ENCODE measurements at places on chromosomes 3 and 15.

DNA sequence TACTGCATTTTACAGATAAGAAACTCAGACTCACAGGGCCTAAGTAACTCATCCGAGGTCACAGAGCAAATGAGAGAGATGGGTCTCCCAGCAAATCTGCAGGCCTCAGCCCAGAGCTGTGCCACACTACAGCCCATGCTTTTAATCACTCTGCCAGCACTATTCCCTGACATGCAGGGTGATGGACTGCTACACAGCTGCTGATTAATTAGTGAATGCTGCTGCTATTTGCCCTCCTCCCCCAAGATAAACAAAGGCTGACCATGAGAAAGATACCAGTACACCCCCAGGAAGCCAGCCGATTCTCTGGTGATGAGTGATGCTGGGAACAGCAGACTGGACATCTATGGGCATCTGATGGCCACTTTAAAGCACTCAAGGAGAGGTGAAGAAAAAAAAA lies 39.3 kb downstream of the RFTN1 start:
- DNase-seq = no peak

GRCh38 chr15:58553365-58553918 lies 121.7 kb downstream of the LIPC start:
- no peak for DNase-seq

- no peak for DNase-seq
Measured at GRCh38 chr3:32885283-32885901, 66.1 kb upstream of the CCR4 start.

DNA sequence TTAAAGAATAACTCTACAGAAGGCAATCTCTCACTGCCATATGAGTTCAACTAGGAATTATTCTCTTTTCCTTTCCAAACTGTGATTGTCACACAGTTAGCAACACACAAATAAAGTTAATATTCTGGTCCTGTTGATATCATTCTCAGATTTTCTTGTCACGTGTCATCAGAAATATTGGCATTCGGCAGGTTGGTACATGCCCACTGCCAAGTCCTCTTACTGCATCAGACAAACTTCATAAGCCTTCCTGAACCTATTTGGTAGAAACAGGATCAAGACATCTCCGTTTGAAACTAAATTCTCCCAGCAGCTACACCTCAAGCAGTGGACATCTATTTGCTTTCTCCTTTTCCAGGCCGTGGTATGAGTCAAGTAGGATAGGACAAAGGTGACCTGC lies 177.9 kb upstream of the SOX2 start:
- no peak for DNase-seq

- no peak for DNase-seq
Measured at GRCh38 chr3:107599772-107600145, 77.0 kb downstream of the BBX start.

DNA sequence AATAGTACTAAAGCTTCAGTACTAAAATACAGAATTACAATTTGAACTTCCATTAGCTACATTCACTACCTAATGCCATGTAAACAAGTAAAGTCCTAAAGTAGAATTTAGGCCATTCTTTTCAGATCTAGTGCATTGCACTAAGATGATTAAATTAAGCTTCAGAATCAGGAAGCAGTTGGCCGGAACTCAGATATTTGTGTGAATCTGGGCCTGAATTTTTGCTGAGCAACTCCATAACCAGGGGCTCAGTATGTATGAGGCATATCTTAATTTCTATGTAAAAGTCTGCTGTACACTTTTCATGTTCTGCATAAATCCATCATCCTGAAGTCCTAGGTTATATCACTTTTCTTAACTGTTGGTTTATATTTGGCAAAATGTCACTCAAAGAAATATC lies 246.4 kb downstream of the RBMS3 start:
- no peak for DNase-seq

- DNase-seq = no peak
Measured at GRCh38 chr15:39625856-39626255, 45.0 kb downstream of the THBS1 start.

- DNase-seq = no peak
Measured at GRCh38 chr3:49567406-49567805, 13.1 kb downstream of the BSN start.

DNA sequence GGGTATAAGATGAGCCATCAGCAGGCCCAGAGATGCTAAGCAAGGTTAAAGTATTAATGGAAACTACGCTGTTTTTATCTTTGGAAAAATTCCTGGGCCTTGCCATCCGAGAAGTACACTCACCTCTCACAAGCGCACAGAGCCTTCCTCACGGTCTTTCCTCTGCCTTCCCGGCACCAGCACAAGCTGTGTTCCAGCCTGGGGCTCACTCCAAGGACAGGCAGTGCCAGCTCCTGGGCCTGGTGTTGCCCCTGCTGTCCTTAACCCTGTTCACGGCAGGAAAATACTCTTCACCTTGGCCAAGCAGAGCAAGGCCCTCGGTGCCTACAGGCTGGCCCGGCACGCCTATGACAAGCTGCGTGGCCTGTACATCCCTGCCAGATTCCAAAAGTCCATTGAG lies 14.3 kb upstream of the RHO start:
- DNase-seq = no peak

DNA sequence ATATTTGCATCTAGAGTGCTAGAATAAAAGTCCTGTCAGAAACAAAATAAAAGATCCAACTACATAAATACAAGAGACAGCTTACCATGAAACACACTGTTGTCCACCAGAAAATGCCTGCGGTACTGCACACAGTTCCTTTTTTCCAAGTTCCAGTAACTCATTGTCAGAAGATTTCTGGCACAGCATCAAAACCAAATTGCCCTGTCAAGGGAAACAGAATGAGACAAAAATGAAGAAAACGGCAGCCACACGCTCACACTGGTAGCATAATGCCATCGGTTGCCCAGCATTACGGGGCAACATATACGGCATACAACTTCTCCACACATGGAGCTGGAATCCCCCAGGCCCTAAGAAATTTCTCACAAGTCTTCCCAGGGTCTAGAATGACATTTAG lies 40.8 kb downstream of the PLCH1 start:
- no peak for DNase-seq

- no peak for DNase-seq
Measured at GRCh38 chr3:34504366-34504765, 705.9 kb downstream of the PDCD6IP start.

DNA sequence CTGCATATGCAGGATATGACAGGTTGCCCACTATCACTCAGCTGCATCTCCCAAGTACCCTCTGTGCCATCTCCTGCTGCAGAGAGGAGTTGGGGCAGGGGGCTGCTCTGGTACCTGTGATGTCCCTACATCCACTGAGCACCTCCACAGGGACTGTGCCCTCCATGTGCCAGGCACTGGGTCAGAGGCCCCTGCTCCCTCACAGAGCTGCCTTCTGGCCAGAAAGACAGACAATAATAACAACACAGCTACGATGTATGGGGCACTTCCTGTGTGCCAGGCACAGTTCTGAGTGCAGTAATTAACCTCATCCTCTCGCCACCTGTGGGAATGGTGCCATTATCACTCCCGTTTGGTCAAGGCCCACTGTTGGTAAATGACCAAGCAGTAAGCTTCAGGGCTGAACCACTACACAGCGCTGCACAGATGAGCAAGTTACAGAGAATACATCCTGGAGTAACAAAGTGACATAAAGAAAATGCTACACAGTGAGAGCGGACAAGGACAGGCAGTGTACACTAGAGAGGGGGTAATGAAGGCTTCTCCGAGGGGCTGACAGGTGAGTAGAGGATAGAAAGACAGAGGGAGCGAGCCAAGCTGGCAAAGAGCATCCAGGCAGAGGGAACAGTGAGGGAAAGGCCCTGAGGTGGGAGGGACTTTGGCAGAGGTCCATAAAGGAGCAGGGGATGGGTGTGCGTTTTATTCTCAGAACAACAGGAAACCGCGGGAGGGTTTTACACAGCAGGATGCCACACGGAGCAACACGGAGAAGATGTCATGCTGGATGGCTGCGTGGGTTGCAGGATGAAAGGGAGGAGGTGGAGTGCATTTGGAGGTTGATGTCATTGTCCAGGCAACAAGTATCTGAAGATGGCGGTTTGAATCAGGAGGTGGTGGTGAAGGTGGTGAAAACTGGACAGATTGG lies 13.6 kb downstream of the WNT7A start:
- peak; percentile 44 for DNase-seq

DNA sequence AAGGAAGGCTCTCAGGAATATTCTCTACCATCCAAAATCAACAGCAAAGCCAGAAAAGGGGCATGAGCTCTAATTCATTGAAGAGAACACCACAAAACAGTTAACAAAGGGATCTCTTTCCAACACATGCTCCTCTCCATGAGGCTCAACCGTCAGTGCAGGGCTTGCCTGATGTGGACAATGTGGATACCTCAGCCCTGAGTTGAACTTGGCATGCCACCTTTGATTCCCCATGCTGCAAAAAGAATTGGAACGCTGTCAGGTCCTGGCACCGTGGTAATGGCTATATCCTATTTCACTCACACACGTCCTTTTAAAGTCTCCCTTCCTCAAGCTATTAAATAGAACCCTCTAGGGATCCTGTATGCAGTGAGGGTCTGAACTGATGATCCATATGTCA lies 30.7 kb upstream of the IP6K2 start:
- no peak for DNase-seq

DNA sequence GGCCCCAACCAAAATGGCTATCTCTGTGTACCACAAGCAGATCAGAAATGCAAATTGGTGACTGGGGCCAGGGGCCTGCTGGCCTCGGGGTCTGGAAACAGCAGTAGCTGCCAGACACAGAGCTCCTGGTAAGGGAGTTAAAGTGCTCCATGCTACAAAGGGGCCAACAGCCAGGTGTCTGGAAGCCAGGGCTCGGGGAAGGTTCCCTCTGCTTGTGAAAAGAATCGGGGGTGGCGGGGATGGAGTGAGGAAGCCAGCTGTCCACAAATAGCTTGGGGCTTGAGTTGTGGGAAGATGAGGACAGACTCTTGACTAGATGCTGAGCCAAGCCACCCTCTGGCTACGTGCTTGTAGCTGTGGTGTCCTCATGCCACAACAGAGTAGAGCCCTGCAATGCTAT lies 39.3 kb downstream of the CHRD start:
- DNase-seq = no peak

DNA sequence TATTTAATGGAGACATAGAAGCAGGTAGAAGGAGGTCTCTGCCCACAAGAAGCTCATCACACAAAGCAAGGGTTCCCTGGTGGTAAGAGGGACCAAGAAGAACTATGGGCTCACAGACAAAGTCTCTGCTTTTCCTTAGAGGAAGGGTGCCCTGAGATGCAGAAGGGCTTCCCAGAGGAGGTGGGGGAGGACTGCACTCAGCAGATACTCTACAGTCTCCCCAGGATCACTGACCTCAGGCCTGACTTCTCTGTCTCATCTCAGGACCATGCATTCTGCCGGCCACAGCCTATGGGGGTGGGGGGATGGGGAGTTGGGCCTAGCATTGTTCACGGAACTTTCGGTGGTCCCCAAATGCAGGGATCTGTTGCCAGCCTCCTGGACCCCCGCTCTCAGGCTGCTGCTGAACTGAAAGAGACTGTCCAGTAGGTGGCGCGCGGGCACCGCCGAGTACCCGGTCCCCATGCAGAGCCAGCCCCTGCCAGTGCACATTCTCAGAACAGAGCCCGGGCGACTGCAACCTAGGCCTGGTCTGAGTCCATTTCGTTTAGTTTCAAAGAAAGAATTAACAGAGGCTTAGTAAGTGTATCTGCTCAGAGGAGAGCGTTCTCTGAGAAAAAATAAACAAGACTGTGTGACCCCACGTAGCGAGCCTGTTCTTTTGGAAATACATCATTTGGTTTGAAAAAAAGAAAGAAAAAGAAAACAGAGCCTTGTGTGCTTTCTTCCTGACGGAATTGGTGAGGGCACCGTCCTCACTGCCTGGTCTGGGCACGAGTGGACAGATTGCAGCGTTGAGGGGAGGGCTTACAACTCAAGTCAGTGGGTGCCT lies 74.1 kb downstream of the LRTM1 start:
- DNase-seq = no peak

- DNase-seq = no peak
Measured at GRCh38 chr3:56826831-56827722, 25.3 kb upstream of the ARHGEF3 start.

- DNase-seq = no peak
Measured at GRCh38 chr15:57743424-57743823, 36.9 kb downstream of the POLR2M start.

- no peak for DNase-seq
Measured at GRCh38 chr15:65134538-65134937, 930 bp upstream of the PDCD7 start.

DNA sequence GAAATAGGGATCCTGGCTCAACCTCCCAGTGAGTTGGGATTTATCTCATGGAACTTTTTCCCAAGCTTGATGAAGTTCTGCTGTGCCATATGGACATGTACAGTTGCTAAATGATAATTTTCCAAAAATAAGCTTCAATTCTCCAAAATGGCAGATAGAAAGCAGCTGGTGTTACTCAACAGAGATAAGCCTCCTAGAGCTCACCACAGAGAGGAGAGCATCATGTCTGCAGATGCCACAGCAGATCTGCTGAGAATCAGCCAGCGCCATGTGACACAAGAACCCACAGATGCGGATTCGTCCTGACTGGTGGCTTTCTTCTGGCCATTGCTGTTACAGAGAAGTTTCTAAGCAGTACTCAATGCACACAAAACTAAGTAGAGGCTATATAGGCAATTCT lies 50.6 kb downstream of the AGTR1 start:
- DNase-seq = peak; percentile 37

- no peak for DNase-seq
Measured at GRCh38 chr3:171375666-171376595, 84.3 kb downstream of the TNIK start.

- peak; percentile 48 for DNase-seq
Measured at GRCh38 chr15:88401996-88402656, 65.1 kb downstream of the MRPL46 start.
